Left ventricle myocardium inferior (tissue), 1 donor: ENCODE measurements at places on chromosomes 1 and 21. TPM values are rescaled to one million over a fixed set of nuclear protein-coding genes. Genes with fewer than 3 reads are reported as not detected.

The GREM2 gene
- not detected for total RNA-seq

The FCRLA gene
- total RNA-seq, result 0.11 TPM

The CRYBG2 gene
- total RNA-seq, result not detected

The CYP4A11 gene
- not detected for total RNA-seq

The NFIA gene
- total RNA-seq, result 90.2 TPM

The RNU5D-1 gene
- not detected for total RNA-seq

GRCh38 chr1:190667914-190668313, 190.2 kb upstream of the BRINP3 start:
- no peak overlapping the region for H3K27ac ChIP-seq
- H3K27me3 ChIP-seq, result no peaks in the 10 kb centered on the region
- H3K4me3 ChIP-seq, result no peak overlapping the region
- H3K4me1 ChIP-seq, result no peaks in the 10 kb centered on the region
- no peak for DNase-seq

- peak overlapping the region; percentile 67 for H3K4me3 ChIP-seq
- H3K36me3 ChIP-seq, result no peaks in the 10 kb centered on the region
Measured at GRCh38 chr1:152110365-152110859, 4.8 kb downstream of the TCHH start.

- DNase-seq, result peak; percentile 48
- no peaks in the 10 kb centered on the region for H3K36me3 ChIP-seq
- no peak overlapping the region for H3K27ac ChIP-seq
Measured at GRCh38 chr1:203172184-203173010, 3.2 kb downstream of the MYBPH start.

DNA sequence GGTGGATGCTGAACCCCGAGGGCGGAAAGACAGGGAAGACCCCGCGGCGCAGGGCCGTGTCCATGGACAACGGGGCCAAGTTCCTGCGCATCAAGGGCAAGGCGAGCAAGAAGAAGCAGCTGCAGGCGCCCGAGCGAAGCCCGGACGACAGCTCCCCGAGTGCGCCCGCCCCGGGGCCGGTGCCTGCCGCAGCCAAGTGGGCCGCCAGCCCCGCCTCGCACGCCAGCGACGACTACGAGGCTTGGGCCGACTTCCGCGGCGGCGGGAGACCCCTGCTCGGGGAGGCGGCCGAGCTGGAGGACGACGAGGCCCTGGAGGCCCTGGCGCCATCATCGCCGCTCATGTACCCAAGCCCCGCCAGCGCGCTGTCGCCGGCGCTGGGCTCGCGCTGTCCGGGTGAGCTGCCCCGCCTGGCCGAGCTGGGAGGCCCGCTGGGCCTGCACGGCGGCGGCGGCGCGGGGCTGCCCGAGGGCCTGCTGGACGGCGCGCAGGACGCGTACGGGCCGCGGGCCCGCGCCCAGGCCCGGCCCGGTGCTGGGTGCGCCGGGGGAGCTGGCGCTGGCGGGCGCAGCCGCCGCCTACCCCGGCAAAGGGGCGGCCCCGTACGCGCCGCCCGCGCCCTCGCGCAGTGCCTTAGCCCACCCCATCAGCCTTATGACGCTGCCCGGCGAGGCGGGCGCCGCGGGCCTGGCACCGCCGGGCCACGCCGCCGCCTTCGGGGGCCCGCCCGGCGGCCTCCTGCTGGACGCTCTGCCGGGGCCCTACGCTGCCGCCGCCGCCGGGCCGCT, 20.7 kb downstream of the FOXO6 start:
- H3K27ac ChIP-seq, result peak overlapping the region; percentile 89
- peaks cover 42% of the 10 kb centered on the region for H3K4me1 ChIP-seq
- H3K4me3 ChIP-seq, result peak overlapping the region; percentile 69
- no peak for DNase-seq

DNA sequence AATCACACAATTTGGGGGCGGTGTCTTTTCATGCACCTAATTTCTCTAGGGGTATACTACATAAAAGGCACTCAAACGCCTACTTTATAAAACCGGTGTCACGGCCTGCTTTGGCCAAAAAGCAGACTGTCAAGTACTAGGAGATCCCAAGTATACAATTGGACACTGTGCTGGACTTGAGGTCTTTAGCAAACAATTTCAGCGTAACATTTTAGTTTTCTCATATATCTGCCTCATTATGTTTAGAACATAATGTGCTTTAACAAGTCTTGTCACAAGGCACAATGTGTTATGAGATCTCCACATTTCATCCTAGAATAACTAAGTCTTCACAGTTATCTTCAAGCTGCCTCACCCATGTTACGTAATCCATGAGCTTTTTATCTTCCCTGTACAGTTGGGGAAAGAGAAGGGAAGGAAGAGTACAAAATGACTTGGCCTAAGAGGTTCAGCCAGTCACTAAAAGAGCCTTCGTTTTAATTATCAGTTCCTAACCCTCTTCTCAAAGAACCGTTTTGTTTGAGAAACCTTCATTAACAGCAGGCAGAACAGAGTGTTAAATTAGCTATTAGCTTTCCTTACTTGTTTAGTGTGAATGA, 1.7 kb downstream of the SSX2IP start:
- DNase-seq, result no peak
- no peaks in the 10 kb centered on the region for H3K36me3 ChIP-seq
- peak overlapping the region; percentile 86 for H3K4me3 ChIP-seq
- H3K4me1 ChIP-seq, result peaks cover 36% of the 10 kb centered on the region

- peak overlapping the region; percentile 49 for H3K27ac ChIP-seq
- H3K27me3 ChIP-seq, result no peaks in the 10 kb centered on the region
- DNase-seq, result no peak
- H3K36me3 ChIP-seq, result no peaks in the 10 kb centered on the region
- H3K4me1 ChIP-seq, result peaks cover 85% of the 10 kb centered on the region
- H3K4me3 ChIP-seq, result no peak overlapping the region
Measured at GRCh38 chr1:68217060-68217554, 15.2 kb downstream of the WLS start.

GRCh38 chr1:224898937-224899336, 30.5 kb upstream of the DNAH14 start:
- H3K4me3 ChIP-seq, result no peak overlapping the region
- H3K4me1 ChIP-seq, result no peaks in the 10 kb centered on the region
- no peaks in the 10 kb centered on the region for H3K36me3 ChIP-seq
- H3K27me3 ChIP-seq, result peaks cover 53% of the 10 kb centered on the region
- no peak for DNase-seq

DNA sequence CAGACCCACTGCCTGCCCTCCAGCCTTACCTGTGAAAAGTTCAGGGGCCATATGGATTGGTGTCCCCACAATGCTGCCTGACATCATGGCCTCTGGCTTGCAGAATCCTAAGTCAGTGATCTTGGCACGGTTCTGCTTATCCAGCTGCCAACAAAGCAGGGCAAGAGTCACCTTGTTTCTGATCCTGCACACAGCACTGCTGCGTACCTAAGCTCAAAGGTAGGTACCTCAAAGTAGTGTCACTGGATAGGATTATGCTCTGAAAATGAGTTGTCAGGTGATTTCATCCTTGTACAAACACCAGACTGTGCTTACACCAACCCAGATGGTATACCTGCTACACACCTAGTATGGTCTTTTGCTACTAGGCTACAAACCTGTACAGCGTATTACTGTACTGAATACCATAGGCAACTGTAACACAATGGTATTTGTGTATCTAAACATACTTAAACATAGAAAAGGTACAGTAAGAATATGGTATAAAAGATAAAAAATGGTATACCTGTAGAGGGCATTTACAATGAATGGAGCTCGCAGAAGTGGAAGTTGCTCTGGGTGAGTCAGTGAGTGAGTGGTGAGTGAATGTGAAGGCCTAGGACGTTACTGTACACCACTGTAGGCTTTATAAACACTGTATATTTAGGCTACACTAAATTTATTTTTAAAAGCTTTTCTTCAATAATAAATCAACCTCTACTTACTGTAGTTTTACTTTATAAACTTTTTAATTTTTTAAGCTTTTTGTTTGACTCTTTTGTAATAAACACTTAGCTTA, 29.1 kb upstream of the RBBP5 start:
- DNase-seq, result no peak
- peaks cover 83% of the 10 kb centered on the region for H3K36me3 ChIP-seq
- H3K27ac ChIP-seq, result no peak overlapping the region
- H3K27me3 ChIP-seq, result no peaks in the 10 kb centered on the region
- no peak overlapping the region for H3K4me3 ChIP-seq

DNA sequence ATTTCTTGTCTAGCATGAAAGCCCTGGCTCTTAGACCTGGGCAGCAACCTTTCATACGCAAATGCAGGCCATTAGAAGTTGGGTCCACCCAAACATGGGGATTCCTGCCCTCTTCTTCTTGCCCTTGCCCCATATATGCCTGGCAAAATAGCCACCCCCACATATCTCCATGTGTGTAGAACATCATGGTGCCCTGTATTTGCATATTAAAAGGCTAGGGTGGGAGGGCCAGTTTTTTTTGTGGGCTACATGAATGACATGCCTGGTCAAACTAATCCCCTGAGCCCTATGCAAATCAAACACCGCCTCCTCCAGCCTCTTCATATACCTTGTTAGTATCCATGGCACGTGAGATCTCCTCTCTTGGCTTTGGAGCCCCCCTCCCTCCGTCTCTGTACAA, 24.7 kb downstream of the MFSD2A start:
- H3K27ac ChIP-seq, result no peak overlapping the region
- H3K4me1 ChIP-seq, result no peaks in the 10 kb centered on the region
- H3K4me3 ChIP-seq, result no peak overlapping the region
- no peak for DNase-seq

DNA sequence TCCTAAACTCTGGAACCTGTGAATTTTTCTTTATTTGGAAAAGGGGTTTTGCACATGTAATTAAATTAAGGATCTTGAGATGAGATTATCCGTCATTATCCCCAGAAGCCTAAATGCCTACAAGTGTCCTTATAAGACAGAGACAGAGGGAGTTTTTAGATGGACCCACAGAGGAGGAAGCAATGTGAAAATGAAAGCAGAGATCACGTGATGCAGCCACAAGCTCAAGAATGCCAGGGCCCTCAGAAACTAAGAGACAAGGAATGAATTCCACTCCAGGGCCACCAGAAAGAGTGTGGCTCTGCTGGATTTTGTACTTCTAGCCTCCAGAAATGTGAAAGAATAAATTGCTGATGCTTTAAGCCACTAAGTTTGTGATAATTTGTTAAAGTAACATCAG, 183.6 kb upstream of the UBE2U start:
- peak overlapping the region; percentile 32 for H3K4me3 ChIP-seq
- H3K36me3 ChIP-seq, result no peaks in the 10 kb centered on the region
- no peaks in the 10 kb centered on the region for H3K27me3 ChIP-seq
- H3K27ac ChIP-seq, result peak overlapping the region; percentile 62
- DNase-seq, result no peak

DNA sequence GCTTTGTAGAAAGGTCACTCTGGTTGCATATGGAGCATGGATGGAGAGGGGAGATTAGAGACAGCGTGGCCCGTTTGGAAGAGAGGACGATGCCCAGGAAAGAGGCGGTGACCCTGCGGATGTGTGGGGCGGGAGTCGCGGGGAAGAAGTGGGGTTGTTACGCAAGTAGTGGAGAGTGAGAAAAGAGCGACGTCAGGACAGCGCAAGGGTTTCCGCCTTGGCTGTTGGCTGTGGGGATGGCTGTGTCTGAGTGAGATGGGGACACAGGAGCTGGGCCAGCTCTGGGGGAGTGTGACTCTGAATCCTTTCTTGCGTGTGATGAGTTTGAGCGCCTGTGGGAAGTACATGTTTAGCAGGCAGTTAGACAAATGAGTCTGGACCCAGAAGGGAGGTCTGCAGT, 3.8 kb downstream of the B4GALT2 start:
- no peak for DNase-seq
- H3K36me3 ChIP-seq, result peaks cover 9% of the 10 kb centered on the region
- H3K4me3 ChIP-seq, result no peak overlapping the region
- H3K27ac ChIP-seq, result no peak overlapping the region

GRCh38 chr1:71135571-71135970, 54.7 kb upstream of the ZRANB2 start:
- DNase-seq, result no peak
- H3K27me3 ChIP-seq, result no peaks in the 10 kb centered on the region
- H3K27ac ChIP-seq, result no peak overlapping the region

GRCh38 chr1:206430031-206430983, 40.0 kb upstream of the IKBKE start:
- H3K4me3 ChIP-seq, result no peak overlapping the region
- H3K4me1 ChIP-seq, result peaks cover 20% of the 10 kb centered on the region
- no peak for DNase-seq
- H3K27ac ChIP-seq, result peak overlapping the region; percentile 71
